ENCODE measurements at places on chromosomes 4 and X.

DNA sequence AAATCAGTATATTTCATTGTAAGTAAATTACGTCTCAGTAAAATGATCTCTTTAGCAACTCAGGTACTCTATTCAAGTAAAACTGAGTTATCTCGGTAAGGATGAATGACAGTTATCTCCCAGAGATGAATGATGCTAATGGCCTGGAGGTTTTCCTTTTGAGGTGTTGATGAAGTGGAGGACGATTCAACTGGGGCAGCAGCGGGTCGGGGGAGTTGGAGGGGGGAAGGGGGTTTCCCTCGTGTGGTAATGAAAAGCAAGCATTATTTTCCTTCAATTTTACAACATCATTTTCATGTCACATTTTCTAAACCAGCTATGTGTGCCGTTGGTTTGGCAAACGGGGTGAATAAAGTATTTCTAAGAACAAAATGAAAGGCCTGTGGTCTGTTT, 92.4 kb upstream of the ATXN3L start:
- no peak for DNase-seq

DNA sequence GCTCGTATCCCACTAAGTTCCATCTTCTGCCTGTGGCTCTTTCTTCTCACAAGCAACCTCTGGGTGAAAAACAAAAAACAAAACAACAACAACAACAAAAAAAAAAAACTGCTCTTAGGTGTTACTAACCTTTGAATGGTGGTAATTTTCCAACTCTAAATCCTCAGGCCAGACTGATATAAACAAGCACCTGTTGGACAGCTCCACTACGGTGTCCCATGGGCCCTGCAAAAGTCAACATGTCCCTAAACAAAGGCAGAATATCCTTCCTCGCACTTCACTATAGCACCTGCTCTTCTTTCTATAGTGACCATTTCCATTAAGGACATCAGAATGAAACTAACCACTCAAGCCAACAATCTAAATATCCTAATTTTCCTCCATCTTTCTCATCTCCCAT, 54.6 kb upstream of the PARM1 start:
- DNase-seq, result no peak

GRCh38 chr4:122758033-122758432, 25.5 kb downstream of the BBS12 start:
- no peak for DNase-seq

- DNase-seq, result no peak
These were observed 54.1 kb downstream of the PHF8 start for GRCh38 chrX:53990171-53990570.

- no peak for DNase-seq
These were observed 180.8 kb downstream of the PRKX start for GRCh38 chrX:3532581-3533085.

- DNase-seq, result no peak
These were observed 32.7 kb downstream of the CPLX1 start for GRCh38 chr4:793093-793861.

DNA sequence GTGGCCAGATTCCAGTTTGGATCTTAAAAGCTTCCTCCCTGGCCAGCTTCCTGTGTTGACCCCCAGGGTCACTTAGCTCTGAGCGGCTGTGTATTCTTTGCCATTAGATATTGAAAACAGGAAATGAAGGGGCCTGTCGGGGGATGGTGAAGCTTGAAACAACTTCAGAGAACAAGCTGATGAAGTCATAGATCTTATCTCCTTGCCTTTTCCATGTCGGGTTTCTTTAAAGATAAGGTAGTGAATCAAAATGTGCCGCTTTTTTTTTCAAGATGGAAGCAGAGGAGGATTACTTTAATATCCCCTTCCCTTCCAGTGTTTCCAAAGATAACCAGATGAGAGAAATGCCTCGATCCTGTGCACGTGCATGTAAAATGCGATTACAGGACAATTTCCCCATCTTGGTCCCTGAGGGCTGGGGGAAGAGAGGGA, 508.5 kb downstream of the MID1IP1 start:
- DNase-seq, result no peak

DNA sequence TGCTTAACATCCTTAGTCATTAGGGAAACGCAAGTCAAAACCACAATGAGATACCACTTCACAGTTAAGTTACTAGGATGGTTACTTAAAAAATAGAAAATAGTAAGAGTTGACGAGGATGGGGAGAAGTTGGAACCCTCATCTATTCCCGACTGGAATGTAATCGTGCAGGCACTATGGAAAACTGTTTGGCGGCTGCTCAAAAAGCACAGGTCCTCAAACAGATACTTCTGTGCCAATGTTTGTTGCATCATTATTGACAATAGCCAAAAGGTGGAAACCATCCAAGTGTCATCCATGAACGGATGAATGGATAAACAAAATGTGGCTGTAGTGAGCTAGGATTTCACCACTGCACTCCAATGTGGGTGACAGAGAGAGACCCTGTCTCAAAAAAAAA, 11.7 kb downstream of the CTAG1B start:
- DNase-seq, result no peak

DNA sequence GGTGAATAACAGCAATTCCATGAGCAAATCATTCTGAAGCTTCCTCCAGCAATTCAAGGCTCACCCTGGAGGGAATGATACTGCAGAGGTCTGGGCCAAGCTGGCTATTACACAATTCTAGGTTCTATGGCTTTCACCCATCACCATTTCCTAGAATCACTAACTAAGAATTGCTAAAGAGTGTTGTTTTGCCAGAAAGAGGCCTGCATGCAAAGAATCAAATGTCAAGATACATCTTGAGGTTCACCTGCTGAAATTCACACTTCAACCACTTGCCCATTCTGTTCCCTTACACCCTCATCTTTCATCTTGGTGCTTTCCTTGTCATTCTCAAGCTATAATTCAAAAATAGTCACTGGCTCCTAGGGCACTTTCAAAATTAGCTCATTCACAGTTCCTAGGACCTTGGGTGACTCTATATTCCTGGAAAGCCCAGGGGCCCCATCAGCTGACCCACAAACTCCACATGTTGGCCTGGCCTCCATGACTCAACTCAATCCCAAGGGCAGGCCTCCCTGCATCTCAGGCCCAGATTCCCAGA, 7.0 kb downstream of the APBB2 start:
- DNase-seq, result no peak

- no peak for DNase-seq
These were observed 68.4 kb upstream of the MID1IP1 start for GRCh38 chrX:38732866-38733265.

- no peak for DNase-seq
These were observed 333.6 kb upstream of the F9 start for GRCh38 chrX:139196890-139197289.

DNA sequence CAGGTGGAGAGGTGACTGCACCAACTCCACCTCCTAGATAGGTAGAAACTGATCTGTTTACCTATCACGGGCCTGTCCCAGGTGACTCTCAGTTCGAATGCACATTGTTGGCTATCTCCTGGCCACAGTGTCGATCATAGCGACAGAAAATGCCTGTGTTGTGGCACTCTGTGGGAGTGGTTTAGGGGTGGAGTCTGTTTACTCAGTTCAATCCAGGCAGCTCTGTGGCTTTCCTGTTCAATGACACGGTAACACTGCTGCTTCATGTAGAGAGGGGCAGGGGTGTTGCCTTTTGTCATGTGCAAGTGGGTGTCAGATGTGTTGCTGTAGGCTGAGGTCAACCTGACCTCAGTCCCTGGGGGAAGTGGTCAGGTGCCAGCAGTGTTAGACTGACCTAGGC, 1602.4 kb downstream of the TECRL start:
- no peak for DNase-seq

- no peak for DNase-seq
These were observed 12.2 kb upstream of the NWD2 start for GRCh38 chr4:37232315-37232714.

GRCh38 chr4:76339364-76339763, 32.8 kb downstream of the STBD1 start:
- DNase-seq, result no peak

DNA sequence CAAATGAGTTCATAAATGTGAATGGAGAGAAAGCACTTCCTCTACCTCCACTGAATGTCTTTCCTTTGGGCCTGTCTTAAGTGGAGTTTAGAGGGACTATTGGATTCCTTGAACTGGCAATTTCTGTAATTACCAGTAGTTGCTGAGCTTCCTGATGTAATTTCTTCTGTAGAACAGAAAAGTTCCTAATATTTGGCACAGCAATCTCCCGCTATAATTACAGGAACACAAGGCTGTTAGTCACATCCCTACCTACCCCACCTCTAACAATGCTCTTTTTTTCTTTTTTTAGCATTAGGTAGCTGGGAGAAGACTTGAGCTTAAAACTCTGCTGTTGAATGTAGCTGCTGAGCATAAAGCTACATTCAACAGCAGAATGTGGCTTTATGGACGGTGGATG, 24.8 kb upstream of the RBPJ start:
- DNase-seq, result no peak

Data from stimulated activated CD8-positive, alpha-beta memory T cell treated with anti-CD3 and anti-CD28 coated beads, Interleukin-4, amount 100 ng/mL, for 1 hour (primary cell).